Type B pancreatic cell (in vitro differentiated cells): ENCODE measurements at places on chromosomes 2 and 18.
A peak's percentile ranks its signal among the peaks of the same experiment; 100 is the strongest.

DNA sequence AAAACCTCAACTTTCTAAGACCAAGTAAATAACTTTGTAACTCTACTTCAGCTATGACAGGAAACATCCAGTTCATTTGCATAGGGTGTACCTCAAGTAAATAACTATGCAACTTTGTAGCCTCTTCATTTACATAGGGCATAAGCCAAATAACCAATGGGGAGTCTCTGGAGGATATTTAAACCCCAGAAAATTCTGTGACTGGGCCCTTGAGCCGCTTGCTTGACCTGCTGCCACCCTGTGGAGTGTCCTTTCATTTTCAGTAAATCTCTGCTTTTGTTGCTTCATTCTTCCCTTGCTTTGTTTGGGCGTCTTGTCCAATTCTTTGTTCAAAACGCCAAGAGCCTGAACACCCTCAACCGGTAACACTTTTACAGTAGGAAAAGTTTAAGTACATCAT lies 1112.7 kb upstream of the NRXN1 start:
- no peaks in the 10 kb centered on the region for H3K27me3 ChIP-seq
- no peak overlapping the region for H3K4me3 ChIP-seq
- no peak for DNase-seq
- H3K36me3 ChIP-seq, result no peaks in the 10 kb centered on the region
- H3K4me1 ChIP-seq, result no peaks in the 10 kb centered on the region
- no peak overlapping the region for H3K27ac ChIP-seq

- H3K4me1 ChIP-seq, result no peaks in the 10 kb centered on the region
- no peak for DNase-seq
- no peak overlapping the region for H3K4me3 ChIP-seq
- no peaks in the 10 kb centered on the region for H3K27me3 ChIP-seq
These were observed 1442.6 kb downstream of the SUCLG1 start for GRCh38 chr2:83016343-83017110.

GRCh38 chr2:20541651-20542050 lies 94.8 kb downstream of the RHOB start:
- H3K36me3 ChIP-seq, result peaks cover 3% of the 10 kb centered on the region
- H3K4me1 ChIP-seq, result peaks cover 39% of the 10 kb centered on the region
- peaks cover 28% of the 10 kb centered on the region for H3K27me3 ChIP-seq
- H3K4me3 ChIP-seq, result no peak overlapping the region
- no peak for DNase-seq
- H3K27ac ChIP-seq, result no peak overlapping the region

GRCh38 chr2:236799391-236800026 lies 229.9 kb downstream of the ACKR3 start:
- no peaks in the 10 kb centered on the region for H3K36me3 ChIP-seq
- H3K27me3 ChIP-seq, result peaks cover 2% of the 10 kb centered on the region
- H3K4me1 ChIP-seq, result peaks cover 4% of the 10 kb centered on the region
- no peak for DNase-seq
- H3K4me3 ChIP-seq, result no peak overlapping the region

DNA sequence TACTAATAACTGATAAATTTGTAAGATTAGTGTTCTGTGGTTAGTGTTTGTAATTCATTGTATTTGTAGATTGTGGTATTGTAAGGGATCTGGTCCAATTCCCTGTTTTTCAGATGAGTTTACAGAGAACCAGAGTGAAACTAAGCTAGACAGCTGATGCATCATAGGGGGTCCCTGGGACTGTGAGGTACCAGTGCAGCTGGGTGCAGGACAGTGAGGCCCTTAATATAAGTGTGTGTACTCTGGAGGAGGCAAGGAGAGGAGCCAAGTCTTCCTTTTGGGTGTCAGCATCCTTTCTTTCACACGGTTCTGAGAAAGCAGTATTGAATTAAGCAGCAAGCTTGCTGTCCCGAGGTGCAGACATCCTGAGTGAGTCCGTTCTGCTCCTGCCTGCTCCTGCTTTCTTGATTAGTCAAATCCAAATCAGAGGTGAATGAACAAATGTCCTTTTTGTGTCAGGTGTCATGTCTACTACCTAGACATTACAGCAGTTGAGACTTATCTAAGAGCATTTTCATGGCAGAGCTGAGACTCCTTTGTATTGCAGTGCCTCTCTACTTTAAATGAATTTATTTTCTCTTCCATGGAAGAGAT lies 194.9 kb downstream of the MCFD2 start:
- no peak overlapping the region for H3K4me3 ChIP-seq
- H3K27me3 ChIP-seq, result no peaks in the 10 kb centered on the region
- peaks cover 9% of the 10 kb centered on the region for H3K36me3 ChIP-seq
- H3K27ac ChIP-seq, result no peak overlapping the region
- no peak for DNase-seq

DNA sequence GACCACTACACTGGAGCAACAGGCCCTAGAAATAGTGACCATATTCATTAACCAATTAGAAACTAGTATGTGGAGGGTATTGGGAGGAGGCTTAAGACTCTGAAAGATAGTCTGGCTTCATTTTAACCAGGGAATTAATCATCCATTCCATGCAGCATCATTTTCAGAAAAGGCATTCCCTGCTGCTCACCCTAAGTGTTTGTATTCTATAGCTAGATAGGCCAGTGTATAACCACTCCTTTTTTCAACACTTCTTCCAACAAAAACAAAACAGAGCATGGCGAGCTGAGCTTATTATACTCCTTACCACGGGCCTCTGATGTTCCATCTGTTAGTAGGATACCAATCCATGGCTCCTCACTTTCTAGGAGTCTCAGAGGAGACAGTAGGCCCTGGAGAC lies 112.0 kb upstream of the PKDCC start:
- H3K27me3 ChIP-seq, result peaks cover 31% of the 10 kb centered on the region
- no peaks in the 10 kb centered on the region for H3K36me3 ChIP-seq
- no peak overlapping the region for H3K4me3 ChIP-seq
- peak overlapping the region; percentile 6 for H3K27ac ChIP-seq
- H3K4me1 ChIP-seq, result peaks cover 89% of the 10 kb centered on the region

- H3K4me3 ChIP-seq, result no peak overlapping the region
- H3K27me3 ChIP-seq, result no peaks in the 10 kb centered on the region
- H3K4me1 ChIP-seq, result peaks cover 45% of the 10 kb centered on the region
- DNase-seq, result no peak
- peaks cover 66% of the 10 kb centered on the region for H3K36me3 ChIP-seq
These were observed 109.1 kb downstream of the WDSUB1 start for GRCh38 chr2:159177357-159177756.

GRCh38 chr2:2827046-2827636 lies 496.1 kb upstream of the MYT1L start:
- H3K36me3 ChIP-seq, result no peaks in the 10 kb centered on the region
- H3K27me3 ChIP-seq, result peaks cover 7% of the 10 kb centered on the region
- H3K4me1 ChIP-seq, result peaks cover 10% of the 10 kb centered on the region
- H3K27ac ChIP-seq, result no peak overlapping the region
- no peak for DNase-seq
- H3K4me3 ChIP-seq, result no peak overlapping the region

DNA sequence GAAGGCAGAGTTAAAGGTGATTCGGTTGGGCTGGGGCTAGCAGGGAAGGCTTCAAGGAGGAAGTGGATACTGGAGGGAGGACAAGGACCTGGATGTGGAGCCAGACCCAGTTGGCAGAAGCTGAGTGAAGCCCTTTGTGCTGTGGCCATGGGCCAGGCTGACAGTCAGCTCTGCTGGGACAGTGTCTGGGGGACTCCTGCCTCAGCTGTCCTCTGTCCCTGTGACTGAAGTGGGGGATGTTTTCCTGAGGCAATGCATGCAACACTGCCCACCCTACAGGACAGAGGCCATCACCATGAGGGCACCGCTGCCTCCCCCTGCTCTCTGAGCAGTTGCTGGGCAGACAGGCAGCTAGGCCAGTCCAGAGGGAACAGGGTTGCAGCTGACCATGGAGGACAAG lies 40.0 kb downstream of the ST8SIA5 start:
- H3K27me3 ChIP-seq, result peaks cover 28% of the 10 kb centered on the region
- no peaks in the 10 kb centered on the region for H3K4me1 ChIP-seq
- H3K36me3 ChIP-seq, result no peaks in the 10 kb centered on the region
- H3K27ac ChIP-seq, result no peak overlapping the region
- H3K4me3 ChIP-seq, result no peak overlapping the region

- no peaks in the 10 kb centered on the region for H3K4me1 ChIP-seq
- H3K36me3 ChIP-seq, result no peaks in the 10 kb centered on the region
- no peak overlapping the region for H3K27ac ChIP-seq
- no peaks in the 10 kb centered on the region for H3K27me3 ChIP-seq
- DNase-seq, result no peak
- H3K4me3 ChIP-seq, result no peak overlapping the region
These were observed 237.6 kb upstream of the UBE2E3 start for GRCh38 chr2:180742801-180743200.

GRCh38 chr2:237674731-237675276 lies 47.4 kb downstream of the LRRFIP1 start:
- no peaks in the 10 kb centered on the region for H3K27me3 ChIP-seq
- peaks cover 51% of the 10 kb centered on the region for H3K4me1 ChIP-seq
- peak overlapping the region; percentile 81 for H3K4me3 ChIP-seq
- no peak for DNase-seq

DNA sequence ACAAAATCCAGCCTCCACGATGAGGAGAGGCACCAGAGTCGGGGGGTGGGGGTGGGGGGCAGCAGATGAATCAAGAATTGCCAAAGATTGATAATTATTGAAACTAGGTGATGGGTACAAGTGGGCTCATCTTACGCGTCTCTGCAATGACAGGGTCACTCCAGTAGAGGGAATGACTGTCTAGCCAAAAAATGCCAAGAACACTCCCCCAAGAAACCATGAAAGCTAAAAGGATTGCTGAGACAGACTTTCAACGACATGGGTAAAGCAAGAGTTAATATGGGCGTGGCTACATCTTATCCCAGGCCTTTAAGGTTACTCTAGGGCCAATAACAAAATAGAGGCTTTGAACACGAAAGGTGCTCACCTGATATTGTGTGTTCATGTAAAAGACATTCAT lies 86.5 kb downstream of the STK39 start:
- H3K4me3 ChIP-seq, result no peak overlapping the region
- H3K27me3 ChIP-seq, result no peaks in the 10 kb centered on the region
- no peak overlapping the region for H3K27ac ChIP-seq
- H3K36me3 ChIP-seq, result peaks cover 20% of the 10 kb centered on the region

DNA sequence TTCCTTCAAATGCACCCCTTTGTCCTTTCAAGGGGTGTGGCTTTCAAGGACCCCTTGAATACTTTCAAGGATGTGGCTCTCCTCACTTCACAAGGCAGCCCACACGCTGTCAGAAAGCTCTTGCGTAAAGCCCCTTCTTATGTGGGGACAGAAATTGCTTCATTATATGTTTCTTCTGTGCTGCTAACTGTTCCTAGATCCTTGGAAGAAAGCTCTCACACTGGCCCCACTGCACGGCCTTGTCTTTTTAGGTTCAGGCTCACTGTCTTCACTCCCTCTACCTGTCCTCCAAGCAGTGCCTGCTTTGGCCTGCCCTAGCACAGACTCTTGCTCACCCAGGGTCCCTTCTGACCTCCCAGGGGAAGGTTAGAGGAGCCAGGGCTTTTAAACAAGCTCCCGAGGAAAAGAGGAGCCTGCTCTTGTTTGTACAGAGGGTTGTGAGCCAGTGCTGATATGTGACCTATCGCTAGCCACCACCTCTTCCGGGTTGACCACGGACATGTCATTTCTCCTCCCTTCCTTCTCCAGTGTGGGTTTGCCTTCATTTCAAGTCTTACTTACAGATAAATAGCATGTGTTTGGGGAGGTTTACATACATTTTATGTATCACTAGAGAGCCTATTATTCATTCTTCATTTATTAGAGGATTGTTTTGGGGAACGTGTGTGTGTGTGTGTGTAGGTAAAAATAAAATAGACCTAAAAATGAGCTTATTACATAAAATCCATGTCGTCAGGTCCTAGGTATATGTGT lies 94.7 kb downstream of the RTN4 start:
- H3K36me3 ChIP-seq, result peaks cover 2% of the 10 kb centered on the region
- no peaks in the 10 kb centered on the region for H3K27me3 ChIP-seq
- DNase-seq, result no peak
- H3K4me3 ChIP-seq, result no peak overlapping the region
- no peaks in the 10 kb centered on the region for H3K4me1 ChIP-seq

- no peaks in the 10 kb centered on the region for H3K27me3 ChIP-seq
- H3K4me3 ChIP-seq, result no peak overlapping the region
- H3K36me3 ChIP-seq, result no peaks in the 10 kb centered on the region
- no peak for DNase-seq
- H3K27ac ChIP-seq, result no peak overlapping the region
These were observed 46.4 kb upstream of the PMAIP1 start for GRCh38 chr18:59853380-59853779.

DNA sequence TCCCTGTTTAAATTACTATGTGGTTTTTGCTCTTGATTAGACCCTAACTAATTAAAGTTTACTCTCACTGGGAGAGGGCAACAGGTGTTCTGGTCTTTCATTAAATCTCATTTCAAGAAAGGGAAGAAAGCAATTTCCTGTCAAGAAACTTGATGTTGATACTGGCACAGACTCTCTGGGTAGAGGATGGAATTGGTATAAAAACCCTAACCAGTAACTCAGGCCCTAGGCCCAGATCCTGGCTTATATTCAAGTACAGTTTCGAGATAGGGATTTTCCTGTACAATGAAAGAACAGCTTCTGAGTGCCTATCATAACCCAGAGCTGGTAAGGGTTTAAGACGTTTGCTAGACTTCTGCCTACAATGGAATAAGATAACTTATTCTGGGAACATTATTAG lies 61.6 kb upstream of the ACYP2 start:
- peaks cover 14% of the 10 kb centered on the region for H3K36me3 ChIP-seq
- no peak overlapping the region for H3K4me3 ChIP-seq
- H3K4me1 ChIP-seq, result no peaks in the 10 kb centered on the region
- H3K27me3 ChIP-seq, result no peaks in the 10 kb centered on the region

GRCh38 chr2:21228041-21228895 lies 104.5 kb downstream of the TDRD15 start:
- no peak overlapping the region for H3K4me3 ChIP-seq
- H3K36me3 ChIP-seq, result no peaks in the 10 kb centered on the region
- no peak overlapping the region for H3K27ac ChIP-seq
- H3K4me1 ChIP-seq, result no peaks in the 10 kb centered on the region
- peaks cover 2% of the 10 kb centered on the region for H3K27me3 ChIP-seq

GRCh38 chr2:179995741-179996515 lies 11.2 kb downstream of the CWC22 start:
- H3K4me3 ChIP-seq, result no peak overlapping the region
- H3K27me3 ChIP-seq, result no peaks in the 10 kb centered on the region
- no peak overlapping the region for H3K27ac ChIP-seq
- no peak for DNase-seq
- H3K4me1 ChIP-seq, result peaks cover 5% of the 10 kb centered on the region
- peaks cover 7% of the 10 kb centered on the region for H3K36me3 ChIP-seq

DNA sequence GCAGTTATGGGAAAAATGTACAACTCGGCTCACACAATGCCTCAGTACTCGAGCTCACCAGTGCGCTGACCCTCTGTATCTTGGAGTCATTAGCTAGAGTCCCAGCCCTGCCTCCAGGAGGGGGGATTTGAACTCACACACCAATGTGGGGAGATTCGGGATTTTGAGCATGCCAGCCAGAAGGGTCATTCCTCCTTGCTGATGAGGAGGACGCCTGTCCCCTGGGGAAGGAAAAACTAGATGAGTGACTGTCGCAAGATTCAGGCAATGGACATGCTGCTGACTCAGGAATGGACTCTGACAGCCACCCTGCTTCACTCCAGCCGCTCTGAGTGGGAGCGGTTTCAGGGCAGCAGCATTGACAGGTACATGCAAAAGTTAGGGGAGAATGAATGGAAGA lies 20.6 kb downstream of the FIGN start:
- H3K27me3 ChIP-seq, result no peaks in the 10 kb centered on the region
- H3K4me1 ChIP-seq, result peaks cover 51% of the 10 kb centered on the region
- H3K4me3 ChIP-seq, result no peak overlapping the region
- no peaks in the 10 kb centered on the region for H3K36me3 ChIP-seq

- no peak overlapping the region for H3K4me3 ChIP-seq
- no peak for DNase-seq
- peaks cover 3% of the 10 kb centered on the region for H3K36me3 ChIP-seq
- peaks cover 7% of the 10 kb centered on the region for H3K4me1 ChIP-seq
These were observed 121.3 kb downstream of the MYCN start for GRCh38 chr2:16061441-16062217.
